Upper lobe of left lung (tissue), 6 donors: ENCODE measurements at places on chromosomes 11 and 22. TPM values are rescaled to one million over a fixed set of nuclear protein-coding genes. Genes with fewer than 3 reads are reported as not detected.
A peak's percentile ranks its signal among the peaks of the same experiment; 100 is the strongest.

DNA sequence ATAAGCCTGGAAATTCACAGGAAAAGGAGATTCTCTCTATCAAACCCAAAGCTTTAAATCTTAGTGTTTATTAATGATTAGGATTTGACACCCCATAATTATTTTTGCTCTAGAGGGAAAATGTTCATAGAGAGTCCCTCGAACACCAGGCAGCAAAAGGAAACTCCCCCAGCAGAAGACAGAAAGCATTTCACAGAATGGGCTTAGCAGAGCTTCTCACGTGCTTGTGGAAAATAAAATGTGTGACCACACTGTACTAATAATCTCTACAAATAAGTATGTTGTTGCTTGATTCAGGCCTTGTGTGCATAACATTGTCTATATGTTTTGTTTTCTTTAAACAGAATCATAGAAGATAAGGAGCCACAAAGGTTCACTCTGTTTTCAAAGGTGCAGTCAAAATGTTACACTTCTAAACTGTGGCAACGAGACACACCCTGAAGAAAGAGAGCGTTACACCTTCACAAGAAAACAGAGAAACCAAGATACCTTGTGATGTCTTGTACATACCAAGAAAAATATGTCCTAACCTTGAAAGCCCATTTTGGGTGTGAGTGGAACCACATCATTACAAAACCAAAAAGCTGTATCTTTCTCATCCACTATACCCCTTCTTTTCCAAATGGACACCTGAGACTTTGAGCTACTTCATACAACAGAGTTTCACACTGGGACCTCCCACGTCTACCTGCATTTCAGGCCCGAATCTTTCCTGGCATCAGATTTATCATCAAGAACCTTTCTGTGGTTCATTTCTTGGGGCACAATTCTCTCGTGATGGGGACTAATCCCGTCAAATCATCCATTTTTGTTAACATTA is 282.5 kb downstream of the ETS1 start:
- no peak overlapping the region for H3K4me3 ChIP-seq
- H3K27ac ChIP-seq = no peak overlapping the region
- no peaks in the 10 kb centered on the region for H3K4me1 ChIP-seq
- no peaks in the 10 kb centered on the region for H3K36me3 ChIP-seq
- H3K27me3 ChIP-seq = no peaks in the 10 kb centered on the region
- no peak for DNase-seq

DNA sequence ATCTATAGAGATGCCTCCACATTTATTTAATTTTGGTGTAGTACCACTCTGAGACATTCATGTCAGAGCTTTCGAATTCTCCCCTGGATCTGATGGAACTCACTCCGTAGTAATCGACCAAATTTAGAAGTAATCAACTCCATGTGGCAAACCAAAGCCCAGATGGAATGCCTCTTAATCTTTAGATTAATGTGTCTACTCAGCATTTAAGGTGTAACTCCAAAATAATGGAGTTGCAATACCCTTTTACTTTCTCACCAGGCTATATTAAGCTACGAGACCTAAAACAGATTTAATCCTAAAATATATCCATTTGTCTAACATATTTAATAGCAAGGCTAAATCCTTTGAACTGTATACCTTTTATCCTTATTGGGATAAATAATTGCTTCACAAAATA is 473.3 kb downstream of the CNTN5 start:
- H3K4me1 ChIP-seq = no peaks in the 10 kb centered on the region
- H3K27me3 ChIP-seq = no peaks in the 10 kb centered on the region
- H3K27ac ChIP-seq = no peak overlapping the region
- no peak for DNase-seq

GRCh38 chr22:47160781-47161520 is 398.5 kb downstream of the TBC1D22A start:
- H3K36me3 ChIP-seq = no peaks in the 10 kb centered on the region
- H3K4me3 ChIP-seq = no peak overlapping the region
- H3K4me1 ChIP-seq = no peaks in the 10 kb centered on the region
- no peaks in the 10 kb centered on the region for H3K27me3 ChIP-seq
- H3K27ac ChIP-seq = no peak overlapping the region

DNA sequence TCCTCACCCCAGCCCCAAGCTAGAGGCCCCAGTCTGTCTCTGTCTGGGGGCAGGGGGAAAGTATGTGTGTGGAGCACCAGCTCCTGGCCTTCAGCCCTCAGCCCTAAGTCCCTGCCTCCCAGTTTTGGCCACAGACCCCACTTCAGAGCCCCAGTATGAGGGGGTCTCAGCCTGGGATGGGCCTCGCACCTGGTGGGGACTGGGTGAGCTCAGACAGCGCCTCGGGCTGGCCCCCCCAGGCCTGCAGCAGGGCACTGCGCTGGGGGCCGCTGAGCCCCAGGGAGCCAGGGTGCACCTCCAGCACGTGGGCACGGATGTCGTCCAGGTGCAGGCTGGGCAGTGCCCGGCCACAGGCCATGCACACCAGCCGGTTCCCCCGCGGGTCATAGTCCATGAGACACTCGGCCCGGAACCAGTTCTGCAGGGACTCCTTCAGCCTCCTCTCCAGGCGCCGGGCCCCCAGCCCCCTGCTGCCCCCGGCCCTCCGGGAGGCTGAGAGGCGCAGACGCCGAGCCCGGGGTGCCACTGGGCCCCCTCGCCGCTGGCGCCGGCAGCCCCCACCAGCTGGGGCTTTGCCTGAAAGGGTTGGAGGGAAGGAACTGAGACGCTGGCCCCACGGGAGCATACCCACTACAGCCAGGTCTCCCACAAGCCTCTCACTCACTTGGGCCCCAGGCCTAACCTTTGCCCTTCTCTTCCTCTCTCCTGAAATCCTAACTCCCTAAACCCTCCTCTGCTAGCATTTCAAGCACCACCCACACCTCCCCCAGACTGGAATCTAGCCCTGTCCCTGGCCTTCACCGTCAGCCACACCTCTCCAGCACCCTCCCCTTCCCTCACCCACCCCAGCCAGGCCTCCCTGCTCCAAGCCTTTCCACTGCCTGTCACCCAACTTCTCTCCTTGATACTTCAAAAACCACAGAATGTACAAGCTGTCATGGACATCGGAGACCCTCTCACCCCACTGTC is 3.6 kb downstream of the ZFTA start:
- no peaks in the 10 kb centered on the region for H3K27me3 ChIP-seq
- no peak overlapping the region for H3K27ac ChIP-seq
- H3K4me1 ChIP-seq = peaks cover 17% of the 10 kb centered on the region
- no peaks in the 10 kb centered on the region for H3K36me3 ChIP-seq

GRCh38 chr22:41567512-41567768 is 6.6 kb downstream of the CSDC2 start:
- no peak overlapping the region for H3K4me3 ChIP-seq
- no peaks in the 10 kb centered on the region for H3K27me3 ChIP-seq
- H3K27ac ChIP-seq = no peak overlapping the region
- H3K36me3 ChIP-seq = no peaks in the 10 kb centered on the region
- no peaks in the 10 kb centered on the region for H3K4me1 ChIP-seq

DNA sequence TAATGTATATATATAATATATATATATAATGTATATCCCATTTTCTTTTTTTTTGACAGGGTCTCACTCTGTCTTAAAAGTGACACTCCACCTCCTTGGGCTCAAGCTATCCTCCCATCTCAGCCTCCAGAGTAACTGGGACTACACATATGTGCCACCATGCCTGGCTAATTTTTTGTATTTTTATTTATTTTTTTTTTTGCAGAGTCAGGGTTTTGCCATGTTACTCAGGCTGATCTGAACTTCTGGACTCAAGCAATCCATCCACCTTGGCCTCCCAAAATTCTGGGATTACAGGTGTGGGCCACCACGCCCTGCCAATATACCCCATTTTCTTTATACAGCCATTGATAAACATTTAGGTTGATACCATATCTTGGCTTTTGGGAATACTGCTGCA is 33.9 kb upstream of the SLC22A24 start:
- H3K4me3 ChIP-seq = no peak overlapping the region
- DNase-seq = no peak
- no peaks in the 10 kb centered on the region for H3K4me1 ChIP-seq
- no peaks in the 10 kb centered on the region for H3K36me3 ChIP-seq
- no peak overlapping the region for H3K27ac ChIP-seq

GRCh38 chr11:12263141-12263693 is 114.2 kb upstream of the PARVA start:
- DNase-seq = no peak
- peaks cover 1% of the 10 kb centered on the region for H3K4me1 ChIP-seq
- H3K27me3 ChIP-seq = no peaks in the 10 kb centered on the region
- no peak overlapping the region for H3K4me3 ChIP-seq
- H3K27ac ChIP-seq = no peak overlapping the region
- H3K36me3 ChIP-seq = peaks cover 42% of the 10 kb centered on the region

GRCh38 chr11:86456075-86456939 is 81.6 kb downstream of the CCDC81 start:
- H3K4me1 ChIP-seq = peaks cover 11% of the 10 kb centered on the region
- H3K27ac ChIP-seq = peak overlapping the region; percentile 32
- H3K4me3 ChIP-seq = no peak overlapping the region
- H3K27me3 ChIP-seq = no peaks in the 10 kb centered on the region
- H3K36me3 ChIP-seq = no peaks in the 10 kb centered on the region

- no peaks in the 10 kb centered on the region for H3K27me3 ChIP-seq
- peaks cover 3% of the 10 kb centered on the region for H3K4me1 ChIP-seq
- no peak for DNase-seq
- no peak overlapping the region for H3K4me3 ChIP-seq
- H3K27ac ChIP-seq = no peak overlapping the region
These were observed 4.5 kb downstream of the CNTF start for GRCh38 chr11:58626934-58627483.

DNA sequence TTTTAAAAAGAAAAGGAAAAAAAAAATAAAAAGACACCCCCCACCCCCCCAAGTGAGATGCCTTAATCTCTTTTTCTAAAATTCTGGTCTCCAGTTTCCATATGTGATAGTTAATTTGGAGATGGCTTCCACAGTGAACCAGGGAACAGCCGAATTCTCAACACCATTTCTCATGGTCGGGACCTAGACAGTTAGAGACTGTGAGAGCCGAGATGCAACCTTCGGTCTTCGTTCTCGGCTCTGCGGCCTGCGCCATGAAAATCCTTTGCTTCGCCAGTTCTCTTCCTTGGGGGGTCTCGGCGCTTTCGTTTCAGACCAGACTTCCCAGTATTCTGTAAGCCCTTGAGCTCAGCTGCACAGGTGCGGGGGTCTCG is 723 bp downstream of the CACNG2 start:
- H3K27ac ChIP-seq = no peak overlapping the region
- no peak overlapping the region for H3K4me3 ChIP-seq
- H3K27me3 ChIP-seq = no peaks in the 10 kb centered on the region
- H3K4me1 ChIP-seq = peaks cover 6% of the 10 kb centered on the region

DNA sequence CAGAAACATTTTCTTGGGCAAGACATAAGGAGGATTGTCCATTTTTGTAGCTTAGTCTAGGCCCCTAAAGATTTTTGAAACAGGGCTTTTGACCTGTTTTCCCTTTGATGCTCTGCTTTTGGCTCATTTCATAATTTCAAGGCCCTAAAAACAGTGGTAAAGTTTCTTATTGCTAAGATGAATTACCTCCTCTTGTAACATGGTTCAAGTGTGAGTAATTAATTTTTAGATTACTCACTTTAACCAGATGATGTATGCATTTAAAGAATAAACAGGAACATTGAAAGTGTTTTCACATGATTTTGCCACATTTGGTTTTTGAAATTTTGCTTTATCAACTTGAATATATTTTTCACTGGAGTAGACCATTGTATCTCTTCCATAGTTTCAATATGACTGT is 1.2 kb downstream of the RAG2 start:
- no peaks in the 10 kb centered on the region for H3K4me1 ChIP-seq
- no peak overlapping the region for H3K4me3 ChIP-seq
- H3K27ac ChIP-seq = no peak overlapping the region
- H3K36me3 ChIP-seq = no peaks in the 10 kb centered on the region
- no peak for DNase-seq
- no peaks in the 10 kb centered on the region for H3K27me3 ChIP-seq

DNA sequence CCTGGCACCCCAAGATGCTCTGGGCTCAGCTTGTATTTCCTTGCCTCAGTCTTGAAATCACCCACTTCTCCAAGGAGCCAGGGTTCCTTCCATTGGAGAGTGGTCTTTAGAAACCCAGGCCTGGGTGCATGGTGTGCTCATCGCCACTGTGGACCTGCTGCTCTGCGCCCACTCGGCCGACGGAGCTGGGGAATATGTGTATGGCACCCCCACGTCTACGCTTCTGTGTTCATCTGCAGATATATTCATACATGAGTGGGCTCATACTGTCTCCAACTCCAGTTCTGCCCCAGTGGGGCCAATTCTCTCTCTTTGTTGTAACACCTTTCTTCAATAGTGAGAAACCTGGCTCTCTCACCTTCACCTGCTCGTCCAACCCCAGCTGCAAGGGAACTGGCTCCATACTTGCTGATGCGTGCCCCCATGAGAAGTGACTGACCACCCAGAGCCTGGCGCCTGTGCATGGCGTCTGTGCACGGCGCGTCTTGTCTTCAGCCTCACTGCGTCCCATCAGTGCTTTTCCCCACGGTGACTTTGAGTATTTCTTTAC is 39.8 kb downstream of the KCNQ1 start:
- H3K27ac ChIP-seq = no peak overlapping the region
- DNase-seq = peak; percentile 39
- no peaks in the 10 kb centered on the region for H3K27me3 ChIP-seq
- H3K36me3 ChIP-seq = no peaks in the 10 kb centered on the region
- H3K4me3 ChIP-seq = no peak overlapping the region
- no peaks in the 10 kb centered on the region for H3K4me1 ChIP-seq

GRCh38 chr11:106077609-106078455 is at the start of gene AASDHPPT:
TSS of gene AASDHPPT (plus strand) at chr11:106077662. CDS start at chr11:106077711, 49 bp downstream.
- H3K36me3 ChIP-seq = peaks cover 3% of the 10 kb centered on the region
- peak within 1 kb of the TSS; percentile 95 for H3K27ac ChIP-seq
- no peaks in the 10 kb centered on the region for H3K27me3 ChIP-seq
- H3K4me3 ChIP-seq = peak within 1 kb of the TSS; percentile 81

DNA sequence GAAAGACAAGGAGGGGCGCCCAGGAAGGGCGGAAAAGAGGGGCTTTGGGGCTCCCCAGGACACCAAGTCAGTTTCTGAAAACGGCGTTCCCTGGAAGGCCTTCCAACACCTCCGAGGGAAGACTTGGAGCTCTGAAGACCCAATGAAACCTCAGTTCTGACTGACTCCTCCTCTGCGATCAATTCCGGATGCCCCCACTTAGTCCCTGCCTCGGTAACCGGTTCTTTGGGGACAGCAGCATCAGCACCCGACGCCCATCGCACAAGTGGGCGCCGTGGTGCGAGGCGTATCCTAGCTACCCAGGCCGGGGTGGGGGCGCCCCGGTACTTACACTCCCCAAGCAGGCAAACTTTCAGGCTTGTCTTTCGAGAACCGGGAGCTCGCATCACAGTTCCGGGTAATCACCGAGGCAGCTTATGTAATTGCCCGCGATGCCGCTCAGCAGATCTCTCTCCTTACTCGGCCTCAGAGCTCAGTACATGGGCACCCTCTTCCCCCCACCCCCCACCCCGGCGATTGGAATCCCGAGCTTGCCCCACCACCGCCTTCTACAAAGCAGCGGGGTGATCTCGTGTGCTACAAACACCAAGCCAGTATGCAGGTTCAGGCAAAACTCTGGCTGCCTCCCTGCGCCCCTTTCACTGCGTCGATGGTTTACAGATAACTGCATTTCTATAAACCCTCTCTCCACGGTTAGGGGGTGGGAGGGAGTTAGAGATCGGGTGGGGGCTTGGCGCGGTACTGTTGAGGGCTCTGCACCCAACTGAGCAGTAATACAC is 2.0 kb downstream of the TENM4 start:
- H3K4me3 ChIP-seq = peak overlapping the region; percentile 50
- no peaks in the 10 kb centered on the region for H3K36me3 ChIP-seq
- peaks cover 30% of the 10 kb centered on the region for H3K4me1 ChIP-seq
- no peak for DNase-seq
- peaks cover 12% of the 10 kb centered on the region for H3K27me3 ChIP-seq

GRCh38 chr11:124644426-124645280 is 22.0 kb downstream of the TBRG1 start:
- peaks cover 2% of the 10 kb centered on the region for H3K36me3 ChIP-seq
- DNase-seq = peak; percentile 62
- no peak overlapping the region for H3K27ac ChIP-seq
- peak overlapping the region; percentile 19 for H3K4me3 ChIP-seq
- H3K4me1 ChIP-seq = no peaks in the 10 kb centered on the region

The PAMR1 gene
- 4.8 TPM for total RNA-seq

The NCAPD3 gene
- total RNA-seq = 14.4 TPM

The PHF21B gene
- not detected for total RNA-seq

The TIMP3 gene
- 196 TPM for total RNA-seq

The KRTAP5-10 gene
- total RNA-seq = 0.34 TPM
